Amniotic stem cell (primary cell): ENCODE measurements at places on chromosomes 3 and 15.
A peak's percentile ranks its signal among the peaks of the same experiment; 100 is the strongest.

DNA sequence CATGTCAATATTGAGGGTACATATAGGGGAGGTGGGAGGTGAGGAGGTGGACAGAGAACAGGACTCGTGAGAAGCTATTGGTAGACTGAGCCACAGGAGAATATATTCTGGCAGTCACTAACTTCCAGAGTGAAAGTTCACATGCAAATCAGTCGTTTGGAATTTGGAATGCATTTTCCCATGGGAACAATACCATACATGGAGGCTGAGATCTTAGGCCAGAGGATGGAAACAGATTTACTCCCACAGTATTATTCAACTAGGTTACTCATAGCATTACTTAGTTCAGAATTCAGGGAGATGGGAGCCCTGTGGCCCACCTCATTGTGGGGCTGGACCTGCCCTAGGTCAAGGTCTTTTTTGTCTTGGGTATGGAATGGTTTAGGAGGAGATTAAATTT, 36.4 kb upstream of the ABHD2 start:
- DNase-seq = no peak

DNA sequence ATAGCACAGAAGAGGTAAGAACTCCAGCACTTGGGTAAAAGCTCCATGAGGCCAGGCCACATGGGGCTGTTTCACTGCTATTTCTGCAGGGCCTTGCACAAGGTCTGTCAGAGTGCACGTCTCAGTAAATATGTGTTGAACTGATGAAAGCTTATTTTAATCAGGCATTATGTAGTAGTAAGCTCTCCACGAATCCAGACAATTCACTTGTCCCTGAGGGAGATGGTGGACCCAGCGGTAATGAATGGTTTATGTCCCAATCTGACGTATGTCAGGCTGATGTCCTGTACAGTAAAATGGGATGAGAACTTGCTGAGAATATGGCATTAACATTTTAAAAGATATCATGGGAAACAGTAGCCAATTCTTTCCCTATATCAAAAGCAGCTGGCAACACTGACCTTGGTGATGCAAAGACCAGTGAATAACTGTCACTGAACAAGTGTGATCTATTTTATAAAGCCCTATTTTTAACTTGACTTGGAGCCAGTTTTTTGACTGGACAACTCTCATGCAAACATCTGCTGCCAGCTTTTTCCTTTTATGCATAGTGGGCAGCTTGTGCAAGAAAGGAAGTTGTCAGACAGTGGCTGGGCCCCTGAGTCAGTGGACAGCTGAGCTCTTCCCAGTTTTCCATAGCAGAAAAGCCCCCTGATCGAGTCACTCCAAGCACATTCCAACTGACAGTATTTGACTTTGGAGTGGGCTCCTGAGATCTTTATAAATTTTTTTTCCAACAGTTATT, 519.8 kb upstream of the MDFIC2 start:
- no peak for DNase-seq

DNA sequence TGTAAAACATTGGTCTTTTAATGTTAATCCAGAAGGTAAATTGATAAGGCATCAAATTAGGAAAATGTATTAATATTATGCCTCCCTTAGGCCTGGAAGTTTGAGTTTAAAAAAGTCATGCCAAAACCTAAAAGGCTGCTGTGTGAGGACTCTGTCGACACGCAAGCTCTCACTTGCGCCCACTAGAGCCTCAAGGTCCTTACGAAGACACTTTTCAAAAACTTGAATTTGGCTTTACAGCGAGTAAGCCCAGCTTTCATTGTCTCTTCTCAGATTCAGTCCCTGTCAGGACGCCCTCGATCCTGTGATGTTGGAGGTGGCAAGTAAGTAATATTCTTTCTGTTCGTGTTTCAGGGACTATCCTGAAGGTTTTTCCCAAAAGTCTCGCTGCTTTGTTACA, 89.7 kb downstream of the CRTC3 start:
- no peak for DNase-seq

- DNase-seq = no peak
Measured at GRCh38 chr3:117010318-117010717, 300.7 kb downstream of the TUSC7 start.

GRCh38 chr3:160162440-160162839, 62.8 kb upstream of the C3orf80 start:
- no peak for DNase-seq

GRCh38 chr3:162302983-162303624, 806.5 kb downstream of the OTOL1 start:
- no peak for DNase-seq

GRCh38 chr15:75034615-75035014, 11.2 kb downstream of the PPCDC start:
- no peak for DNase-seq

DNA sequence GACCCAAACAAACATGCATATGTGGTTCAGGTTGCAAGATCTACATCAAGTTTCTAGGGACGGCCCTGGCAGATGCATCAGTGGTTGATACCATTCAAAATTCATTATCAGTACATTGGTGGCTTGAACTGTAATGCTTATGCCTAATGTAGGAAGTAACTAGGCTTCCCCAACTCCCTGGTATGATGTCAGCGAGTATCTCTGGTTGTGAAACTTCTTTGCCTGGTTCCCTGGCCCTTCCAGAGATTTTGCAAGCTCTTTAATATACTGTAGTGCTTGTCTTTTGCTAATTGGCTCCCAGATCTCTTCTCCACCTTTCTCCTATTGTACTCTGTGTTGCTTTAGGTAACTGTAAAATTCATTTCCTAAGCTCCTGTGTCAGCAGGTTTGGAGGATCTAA, 114.8 kb upstream of the RARB start:
- no peak for DNase-seq

DNA sequence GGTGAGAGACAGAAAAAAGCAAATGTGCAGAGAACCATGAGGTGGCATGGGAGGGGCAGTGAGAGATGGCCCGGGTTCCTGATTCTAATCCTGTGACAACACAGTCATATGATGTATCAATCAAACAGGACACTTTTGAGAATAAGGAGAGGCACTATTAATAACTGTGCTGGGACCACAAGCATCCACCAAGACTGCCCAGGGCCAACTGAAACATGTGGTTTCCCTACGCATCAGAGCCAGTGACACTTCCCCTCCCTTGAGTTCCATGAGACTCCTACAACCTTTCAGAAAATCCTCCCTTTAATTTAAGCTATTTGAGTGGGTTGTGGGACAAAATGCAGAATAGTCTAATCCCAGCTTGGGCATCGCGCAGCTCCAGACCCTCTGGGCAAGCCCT, 17.4 kb downstream of the SH3BP5 start:
- no peak for DNase-seq

GRCh38 chr3:129224984-129225393, 24.4 kb upstream of the COPG1 start:
- peak; percentile 54 for DNase-seq

DNA sequence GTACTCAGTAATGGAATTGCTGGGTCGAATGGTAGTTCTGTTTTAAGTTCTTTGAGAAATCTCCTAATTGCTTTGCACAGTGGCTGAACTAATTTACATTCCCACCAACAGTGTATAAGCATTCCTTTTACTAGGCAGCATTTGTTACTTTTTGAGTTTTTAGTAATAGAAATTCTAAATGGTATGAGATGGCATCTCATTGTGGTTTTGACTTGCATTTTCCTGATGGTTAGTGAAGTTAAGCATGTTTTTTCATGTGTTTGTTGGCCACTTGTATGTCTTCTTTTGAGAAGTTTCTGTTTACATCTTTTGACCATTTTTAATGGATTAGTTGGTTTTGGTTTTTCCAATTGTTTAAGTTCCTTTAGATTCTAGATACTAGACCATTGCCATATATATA, 28.4 kb downstream of the TP63 start:
- no peak for DNase-seq

DNA sequence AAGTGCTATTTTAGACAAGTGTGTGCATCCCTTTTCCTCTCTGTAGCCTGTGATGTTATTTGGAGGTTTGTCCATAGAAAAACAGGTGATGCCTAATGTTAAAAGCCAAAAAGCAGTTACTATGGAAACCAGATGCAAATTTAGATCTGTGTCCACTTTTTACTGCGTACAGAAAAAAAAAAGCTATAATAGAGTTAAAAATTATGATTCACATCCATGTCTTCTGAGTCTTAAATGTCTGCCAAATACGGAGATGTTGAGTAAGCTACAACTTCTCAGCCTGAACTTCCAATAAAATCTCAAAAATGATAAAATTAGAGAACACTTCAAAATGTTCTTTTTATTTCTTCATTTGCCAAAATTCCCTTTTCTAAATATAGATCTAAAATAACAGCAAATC, 74.2 kb upstream of the GAP43 start:
- no peak for DNase-seq

GRCh38 chr15:24682002-24682401, 6.4 kb downstream of the NPAP1 start:
- DNase-seq = no peak

- no peak for DNase-seq
Measured at GRCh38 chr15:38878926-38879325, 314.3 kb upstream of the RASGRP1 start.

DNA sequence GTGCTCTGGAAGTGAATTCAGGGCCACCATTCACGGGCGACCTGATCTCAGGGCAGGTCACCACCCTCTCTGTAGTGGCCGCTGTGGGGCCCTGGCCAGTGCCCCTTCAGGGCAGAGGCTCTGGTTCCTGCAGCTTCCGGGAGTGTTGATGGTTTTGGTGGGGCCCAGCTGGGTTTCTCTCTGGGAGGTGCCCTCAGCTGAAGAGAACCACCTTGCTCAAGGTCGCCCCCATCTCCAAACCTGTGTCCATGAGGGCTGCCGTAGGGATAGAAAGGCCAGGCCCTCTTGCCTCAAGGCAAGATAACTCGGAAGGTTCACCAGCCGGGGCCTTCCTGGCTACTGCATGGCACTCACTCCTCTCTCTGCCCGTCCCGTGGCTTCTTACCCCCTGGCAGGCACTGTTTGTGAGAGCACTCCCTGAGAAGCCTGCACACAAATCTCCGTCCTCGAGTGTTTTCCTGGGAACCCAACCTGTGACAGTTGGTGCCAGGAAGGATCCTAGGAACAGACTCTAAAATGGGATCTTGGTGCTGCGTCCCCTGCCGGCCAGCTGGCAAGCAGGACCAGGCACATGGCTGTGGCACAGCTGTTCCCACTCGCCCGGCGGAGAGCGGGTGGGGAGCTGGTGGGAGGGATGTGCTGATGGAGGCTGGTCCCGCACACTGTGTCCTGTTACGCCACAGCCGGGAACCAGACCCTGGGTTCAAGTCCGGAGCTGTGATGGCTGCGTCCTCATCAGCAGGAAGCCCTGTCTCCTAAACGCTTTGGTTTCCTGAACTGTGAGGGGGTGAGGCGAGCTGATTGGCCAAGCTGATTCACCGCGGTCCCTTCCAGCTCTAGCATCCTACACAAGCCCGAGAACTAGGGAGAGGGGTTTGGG, 23.2 kb upstream of the PIGZ start:
- no peak for DNase-seq

GRCh38 chr3:151210676-151211381, 7.8 kb upstream of the GPR171 start:
- DNase-seq = no peak

DNA sequence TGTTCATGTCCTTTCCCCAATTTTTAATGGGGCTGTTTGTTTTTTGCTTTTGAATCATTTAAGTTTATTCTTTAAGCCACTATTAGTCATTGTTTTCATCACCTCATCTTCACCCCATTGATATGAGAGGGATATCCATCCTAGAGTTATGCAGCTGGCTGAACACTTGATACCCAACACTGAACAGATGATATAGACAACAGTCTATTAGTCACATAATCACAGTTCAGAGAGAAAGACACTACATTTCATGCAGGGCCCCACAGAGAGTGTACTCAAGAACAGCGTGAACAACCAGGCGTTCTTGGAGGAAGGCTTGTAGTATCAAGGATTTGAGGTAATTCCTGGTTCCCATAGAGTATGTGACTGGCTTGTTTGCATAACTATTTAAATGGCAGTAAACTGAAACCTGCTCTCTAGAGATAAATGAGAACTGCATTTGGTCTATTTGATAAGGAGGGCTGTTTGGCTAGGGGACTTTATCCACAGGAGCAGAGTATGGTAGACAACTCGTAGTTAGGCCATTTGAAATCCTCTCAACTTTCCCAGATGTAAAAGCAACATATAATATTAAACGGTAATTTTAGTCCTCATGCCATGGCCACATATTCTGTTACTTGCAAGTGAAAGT, 618.7 kb downstream of the SI start:
- DNase-seq = no peak

- no peak for DNase-seq
Measured at GRCh38 chr3:160257606-160258005, 32.4 kb downstream of the C3orf80 start.

- DNase-seq = no peak
Measured at GRCh38 chr3:138197524-138197923, 10.4 kb downstream of the ARMC8 start.

DNA sequence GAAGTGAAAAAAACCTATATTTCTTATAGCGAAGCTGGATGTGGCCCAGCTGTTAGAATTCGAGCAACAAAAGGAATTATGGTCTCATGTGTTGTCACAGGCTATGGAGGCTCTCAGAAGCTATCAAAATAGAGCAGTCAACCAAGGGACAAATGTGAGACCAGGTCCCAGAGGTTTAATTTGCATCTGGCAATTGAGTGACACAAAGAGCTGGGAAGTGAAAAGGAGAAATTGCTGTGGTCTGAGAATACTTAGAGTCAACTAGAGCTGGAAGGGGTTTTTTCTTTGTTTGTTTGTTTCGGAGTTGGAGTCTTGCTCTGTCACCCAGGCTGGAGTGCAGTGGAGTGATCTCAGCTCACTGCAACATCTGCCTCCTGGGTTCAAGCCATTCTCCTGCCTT, 61.3 kb upstream of the SMAD3 start:
- DNase-seq = no peak

DNA sequence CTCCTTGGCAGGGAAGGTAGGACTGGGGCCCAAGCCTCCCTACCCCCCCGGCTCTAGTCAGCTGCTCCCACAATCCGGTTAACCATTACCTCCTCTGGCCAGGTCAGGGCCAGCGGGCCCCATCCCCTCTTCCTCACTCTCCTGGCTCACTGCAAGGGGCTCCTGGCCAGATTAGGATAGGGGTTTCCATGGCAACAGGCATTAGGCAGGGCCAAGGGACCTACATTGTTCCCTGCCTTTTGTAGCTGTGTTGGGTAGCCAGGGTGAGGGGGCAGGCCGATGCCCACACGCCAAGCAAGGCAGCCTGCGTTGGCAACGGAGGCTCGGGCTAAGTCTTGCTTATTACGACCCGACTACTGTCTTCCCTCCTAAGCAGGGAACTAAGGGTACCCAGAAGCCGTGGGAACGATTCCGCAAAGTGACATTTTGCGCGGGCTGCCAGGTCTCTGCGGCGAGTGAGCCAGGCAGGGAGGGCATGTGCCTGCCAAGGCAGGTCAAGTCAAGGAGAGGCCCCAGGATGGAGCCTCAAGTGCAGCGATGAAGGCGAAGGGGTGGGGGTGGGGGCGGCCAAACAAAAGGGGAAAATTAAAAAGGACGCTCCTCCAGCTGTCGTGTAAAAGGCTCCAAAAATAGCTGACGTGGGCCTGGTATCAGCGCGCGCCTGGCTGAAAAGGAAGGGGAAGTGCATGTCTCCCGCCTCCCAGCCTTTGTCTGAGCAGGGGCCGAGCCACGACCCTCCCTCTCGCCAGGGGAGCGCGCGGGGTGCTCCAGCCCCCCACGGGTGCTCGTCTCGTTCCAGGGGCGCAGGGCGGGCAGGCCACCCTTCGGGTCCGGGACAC, 919 bp downstream of the IDH2 start:
- no peak for DNase-seq
